Activated gamma-delta T cell (primary cell): ENCODE measurements at places on chromosomes 2 and 18.

- no peak for DNase-seq
Observed at GRCh38 chr2:200356321-200356720, 49.8 kb downstream of the SPATS2L start.

- DNase-seq: no peak
Observed at GRCh38 chr18:3877678-3878077, 427.7 kb downstream of the TGIF1 start.

DNA sequence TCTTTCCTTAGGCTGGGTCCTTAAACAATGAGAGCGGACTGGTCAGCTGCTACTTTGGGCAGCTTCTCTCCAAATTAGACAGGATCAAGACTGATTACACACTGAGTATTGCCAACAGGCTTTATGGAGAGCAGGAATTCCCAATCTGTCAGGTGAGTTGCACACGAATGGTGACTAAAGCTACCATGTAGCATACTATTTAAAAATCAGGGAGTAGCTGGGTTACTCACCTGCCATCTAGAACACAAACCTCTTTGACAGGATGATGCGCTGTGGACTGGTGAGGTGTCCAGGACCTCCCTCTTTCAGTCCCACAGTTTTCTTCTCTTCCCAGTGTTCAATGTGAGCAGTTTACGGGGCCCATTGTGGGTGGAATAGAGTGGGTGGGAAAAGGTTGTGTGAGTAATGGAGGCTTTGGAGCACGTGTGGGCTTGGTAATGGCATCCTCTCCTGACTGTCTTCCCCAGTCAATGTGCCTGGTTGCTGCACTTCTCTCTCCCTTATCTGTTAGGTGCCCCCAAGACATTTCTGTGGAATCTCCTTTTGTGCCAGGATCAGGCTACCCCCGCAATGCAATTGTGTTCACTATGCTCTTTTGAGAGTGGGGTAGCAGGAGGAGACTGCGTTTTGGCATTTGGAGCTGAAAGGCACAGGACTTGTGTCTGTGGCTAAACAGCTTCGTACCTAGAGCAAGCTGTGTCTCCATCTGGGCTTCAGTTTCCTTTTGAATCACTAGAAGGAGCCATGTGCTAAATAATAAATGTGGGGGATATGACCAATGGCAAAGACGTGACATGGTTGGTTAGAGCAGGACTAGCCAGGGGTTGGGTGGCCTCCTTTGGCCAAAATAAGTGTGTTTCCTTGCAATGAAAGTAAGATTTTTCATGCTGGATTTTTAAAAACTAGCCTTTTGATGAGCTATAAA is 17.7 kb downstream of the SERPINB12 start:
- DNase-seq: no peak

GRCh38 chr2:237435844-237436587 is 22.1 kb upstream of the COL6A3 start:
- no peak for DNase-seq

- DNase-seq: no peak
Observed at GRCh38 chr2:163556511-163556910, 179.3 kb downstream of the FIGN start.

GRCh38 chr2:7467782-7468447 is 550.7 kb downstream of the RNF144A start:
- DNase-seq: no peak

DNA sequence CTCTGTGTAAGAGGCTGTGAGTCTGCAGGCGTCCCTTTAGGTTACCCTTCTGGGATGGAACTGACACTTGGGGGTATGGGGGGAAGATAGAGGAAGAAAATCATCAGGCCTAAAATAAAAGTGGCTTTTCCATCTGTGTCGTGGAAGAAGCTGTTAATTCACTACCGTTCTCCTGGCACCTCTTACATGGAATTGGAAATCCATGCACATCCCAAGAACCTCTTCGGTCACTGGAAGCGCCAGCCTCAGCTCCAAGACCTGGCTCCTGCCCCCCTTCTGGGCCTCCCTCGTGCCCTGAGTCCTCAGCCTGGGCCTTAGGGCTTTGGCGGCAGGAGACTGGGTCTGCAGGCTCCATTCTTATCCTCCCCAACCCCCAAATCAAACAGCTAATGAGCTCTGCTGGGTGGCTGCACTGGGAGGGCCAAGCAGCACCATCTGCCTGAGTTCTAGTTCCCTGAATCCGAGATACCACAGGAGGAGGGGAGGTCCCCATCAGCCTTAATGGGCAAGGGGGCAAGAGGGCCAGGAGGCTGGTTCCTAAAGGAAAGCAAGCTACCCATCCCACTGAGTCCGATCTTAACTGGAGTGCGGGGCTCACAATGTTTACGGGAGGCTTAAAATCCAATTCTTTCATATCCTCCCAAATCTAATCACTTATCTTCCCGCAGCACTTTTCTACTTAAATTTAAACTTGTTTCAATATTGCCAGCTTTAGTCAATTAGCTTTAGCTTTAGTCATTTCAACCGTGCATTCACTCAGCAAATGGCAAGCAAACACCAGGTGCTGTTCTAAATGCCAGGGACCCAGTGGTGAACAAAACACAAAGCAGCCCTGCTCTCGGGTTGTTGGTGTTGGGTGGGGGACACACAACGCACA is 52.8 kb downstream of the FAM178B start:
- no peak for DNase-seq

DNA sequence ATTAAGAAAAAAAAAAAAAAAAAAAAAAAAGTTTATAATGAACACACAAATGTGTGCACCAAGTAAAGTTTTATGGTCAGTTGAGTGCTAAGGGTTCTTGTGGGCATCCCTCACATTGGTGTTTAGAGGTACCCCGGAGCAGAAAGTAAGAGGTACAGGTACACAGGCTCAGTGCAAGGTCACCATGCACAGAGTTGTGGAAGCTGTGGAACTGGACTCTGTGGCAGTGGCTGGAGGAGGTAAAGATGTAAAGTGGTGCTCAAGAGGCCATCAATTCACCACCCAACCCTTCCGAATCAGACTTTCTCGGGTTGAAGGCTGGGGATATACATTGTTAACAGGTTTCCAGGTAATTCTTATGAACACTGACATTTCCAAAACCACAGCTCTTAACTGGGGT is 299.1 kb upstream of the STON1 start:
- no peak for DNase-seq

- DNase-seq: no peak
Observed at GRCh38 chr2:40256649-40257048, 195.2 kb downstream of the SLC8A1 start.

- DNase-seq: no peak
Observed at GRCh38 chr2:153622285-153622684, 143.7 kb upstream of the RPRM start.

GRCh38 chr18:48236822-48237221 is 172.4 kb downstream of the ZBTB7C start:
- no peak for DNase-seq
